ENCODE measurements at places on chromosomes 11 and 22.

GRCh38 chr11:19380375-19380774, 139.6 kb upstream of the E2F8 start:
- no peaks in the 10 kb centered on the region for H3K4me1 ChIP-seq
- H3K36me3 ChIP-seq: no peaks in the 10 kb centered on the region
- no peak overlapping the region for H3K4me3 ChIP-seq
- H3K27ac ChIP-seq: no peak overlapping the region

- no peak for DNase-seq
- H3K4me1 ChIP-seq: no peaks in the 10 kb centered on the region
- H3K27ac ChIP-seq: no peak overlapping the region
- H3K36me3 ChIP-seq: no peaks in the 10 kb centered on the region
- H3K27me3 ChIP-seq: no peaks in the 10 kb centered on the region
- no peak overlapping the region for H3K4me3 ChIP-seq
These were observed 46.7 kb upstream of the DRD2 start for GRCh38 chr11:113521737-113522517.

DNA sequence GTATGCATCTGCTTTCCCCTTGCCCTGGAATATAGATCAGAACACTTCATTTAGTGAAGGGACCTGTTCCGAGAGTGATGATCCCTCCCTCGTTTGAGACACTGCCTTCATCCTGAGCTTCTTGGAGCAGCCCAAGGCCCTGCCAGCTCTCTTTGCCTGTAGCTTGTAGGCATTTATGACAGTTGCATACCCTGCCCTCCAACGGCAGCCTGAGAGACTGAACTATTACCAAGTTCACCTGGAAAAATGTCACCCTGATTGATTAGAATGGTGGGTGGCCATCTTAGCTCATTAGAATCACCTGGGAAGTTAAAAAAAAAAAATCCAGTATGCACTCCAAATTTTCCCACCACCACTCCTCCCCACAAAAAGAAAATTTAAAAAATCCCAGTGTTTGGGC, 1.5 kb downstream of the MICAL3 start:
- peak overlapping the region; percentile 80 for H3K27ac ChIP-seq
- peaks cover 17% of the 10 kb centered on the region for H3K4me1 ChIP-seq
- no peaks in the 10 kb centered on the region for H3K27me3 ChIP-seq
- H3K36me3 ChIP-seq: no peaks in the 10 kb centered on the region

- peak; percentile 96 for DNase-seq
- peak within 1 kb of the TSS; percentile 99 for H3K27ac ChIP-seq
- H3K27me3 ChIP-seq: no peaks in the 10 kb centered on the region
- no peaks in the 10 kb centered on the region for H3K36me3 ChIP-seq
- H3K4me1 ChIP-seq: peaks cover 32% of the 10 kb centered on the region
- peak within 1 kb of the TSS; percentile 92 for H3K4me3 ChIP-seq
These were observed at the start of gene SMARCB1 for GRCh38 chr22:23786752-23787599. SMARCB1 (plus strand) TSS chr22:23786966; CDS start chr22:23787170, 204 bp downstream.

GRCh38 chr11:7538466-7539454, 25.0 kb downstream of the PPFIBP2 start:
- no peaks in the 10 kb centered on the region for H3K36me3 ChIP-seq
- H3K27me3 ChIP-seq: no peaks in the 10 kb centered on the region
- H3K4me1 ChIP-seq: peaks cover 40% of the 10 kb centered on the region
- no peak overlapping the region for H3K27ac ChIP-seq
- DNase-seq: no peak

GRCh38 chr11:116733969-116734508, 38.7 kb downstream of the BUD13 start:
- DNase-seq: no peak
- H3K36me3 ChIP-seq: no peaks in the 10 kb centered on the region
- no peaks in the 10 kb centered on the region for H3K27me3 ChIP-seq

DNA sequence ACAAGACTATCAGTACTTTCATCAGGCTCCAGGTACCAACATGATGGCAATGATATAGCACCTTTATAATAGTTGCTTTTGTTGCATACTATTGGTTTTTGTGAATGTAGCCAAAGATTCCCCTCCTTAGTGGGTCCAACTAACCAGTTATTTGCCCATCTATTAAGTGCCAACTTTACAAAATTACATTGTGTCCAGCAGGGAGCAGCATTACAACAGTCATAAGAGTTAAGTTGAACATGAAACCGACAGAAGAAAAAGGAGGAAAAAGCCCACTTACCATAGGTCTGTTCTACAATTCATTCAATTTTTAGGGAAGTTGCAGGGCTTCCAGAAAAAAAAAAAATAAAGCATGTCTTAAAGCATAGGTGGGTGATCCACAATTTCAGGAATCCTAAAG, 21.6 kb downstream of the IMMP1L start:
- H3K4me3 ChIP-seq: no peak overlapping the region
- peaks cover 11% of the 10 kb centered on the region for H3K4me1 ChIP-seq
- no peak overlapping the region for H3K27ac ChIP-seq
- no peaks in the 10 kb centered on the region for H3K27me3 ChIP-seq
- H3K36me3 ChIP-seq: no peaks in the 10 kb centered on the region
- no peak for DNase-seq

GRCh38 chr22:30557243-30557642, 10.7 kb upstream of the SEC14L6 start:
- no peaks in the 10 kb centered on the region for H3K27me3 ChIP-seq
- H3K27ac ChIP-seq: no peak overlapping the region
- H3K4me1 ChIP-seq: no peaks in the 10 kb centered on the region
- H3K4me3 ChIP-seq: no peak overlapping the region

DNA sequence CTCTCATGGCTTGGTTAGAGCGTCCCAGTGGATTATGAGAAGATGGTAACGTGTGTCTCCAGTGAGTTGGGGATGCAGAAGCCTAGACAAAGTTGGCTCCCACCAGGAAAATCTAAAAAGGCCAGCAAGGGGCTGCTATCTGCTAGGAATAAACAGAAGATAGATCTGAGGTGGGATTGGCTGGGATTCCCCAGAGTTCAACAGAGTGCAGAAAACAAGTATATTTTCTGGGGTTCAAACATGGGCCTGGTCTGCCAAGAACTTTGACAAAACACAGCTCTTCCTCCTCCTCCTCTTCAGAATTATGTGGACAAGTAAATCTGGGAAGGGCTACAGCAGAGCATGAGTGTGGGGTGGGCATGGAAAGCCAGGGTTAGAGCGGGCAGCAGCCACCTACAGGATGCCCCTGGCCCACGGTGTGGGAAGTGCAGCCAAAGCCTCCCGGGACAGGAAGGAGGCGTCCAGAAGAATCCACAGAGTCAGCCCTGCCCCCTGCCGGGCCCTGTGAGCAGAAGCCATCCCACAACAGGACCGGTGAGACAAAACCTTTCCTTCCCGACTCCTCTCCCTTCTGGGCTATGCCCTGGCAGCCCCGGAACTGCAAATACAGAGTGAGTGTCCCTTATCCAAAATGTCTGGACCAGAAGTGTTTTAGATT, 67.1 kb downstream of the CD82 start:
- H3K27me3 ChIP-seq: peaks cover 17% of the 10 kb centered on the region
- no peak overlapping the region for H3K27ac ChIP-seq
- no peak for DNase-seq
- H3K4me3 ChIP-seq: no peak overlapping the region
- H3K4me1 ChIP-seq: peaks cover 10% of the 10 kb centered on the region

GRCh38 chr11:70397336-70397982, 870 bp upstream of the CTTN start:
- peak overlapping the region; percentile 79 for H3K4me3 ChIP-seq
- H3K27ac ChIP-seq: peak overlapping the region; percentile 88
- no peak for DNase-seq
- H3K36me3 ChIP-seq: peaks cover 8% of the 10 kb centered on the region
- no peaks in the 10 kb centered on the region for H3K27me3 ChIP-seq

GRCh38 chr11:130102301-130103249, 32.9 kb downstream of the APLP2 start:
- H3K27me3 ChIP-seq: no peaks in the 10 kb centered on the region
- H3K36me3 ChIP-seq: no peaks in the 10 kb centered on the region
- H3K4me1 ChIP-seq: peaks cover 20% of the 10 kb centered on the region
- DNase-seq: no peak
- no peak overlapping the region for H3K4me3 ChIP-seq

DNA sequence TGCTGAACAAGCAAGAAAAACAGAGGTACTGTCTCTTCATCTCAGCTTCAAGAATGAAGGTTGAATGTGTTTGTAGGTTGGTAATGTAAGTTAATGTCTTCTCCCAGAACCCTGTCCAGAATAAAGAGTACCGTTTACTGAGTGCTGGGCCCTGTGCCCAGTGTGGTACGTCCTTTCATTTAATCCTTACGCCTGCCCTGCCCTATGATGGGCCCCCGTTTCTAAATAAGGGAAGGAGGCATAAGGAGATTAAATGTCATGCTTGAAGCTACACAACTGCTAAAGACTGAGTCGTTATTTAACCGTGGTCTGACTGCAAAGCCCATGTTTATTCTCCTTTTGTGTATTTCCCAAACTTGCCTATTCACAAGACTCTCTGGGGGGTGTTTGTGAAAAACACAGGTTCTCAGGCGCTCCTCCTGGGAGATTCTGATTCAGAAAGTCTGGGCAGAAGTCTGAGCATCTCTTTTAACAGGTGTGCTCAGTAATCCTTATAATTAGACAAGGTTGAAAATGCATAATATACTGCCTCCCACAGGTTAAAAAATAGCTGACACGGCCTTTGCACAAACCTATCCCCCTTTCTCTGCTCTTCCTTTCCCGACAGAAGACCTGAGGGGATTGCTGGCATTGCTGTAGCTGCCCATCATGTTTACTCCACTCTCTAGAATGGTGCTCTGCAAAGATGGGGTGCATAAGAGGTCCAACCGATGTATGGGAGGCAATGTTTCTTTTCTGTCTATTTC, 56.3 kb upstream of the ZBTB44 start:
- DNase-seq: no peak
- H3K27ac ChIP-seq: no peak overlapping the region
- H3K4me1 ChIP-seq: peaks cover 28% of the 10 kb centered on the region
- H3K36me3 ChIP-seq: no peaks in the 10 kb centered on the region
- no peaks in the 10 kb centered on the region for H3K27me3 ChIP-seq
- no peak overlapping the region for H3K4me3 ChIP-seq

DNA sequence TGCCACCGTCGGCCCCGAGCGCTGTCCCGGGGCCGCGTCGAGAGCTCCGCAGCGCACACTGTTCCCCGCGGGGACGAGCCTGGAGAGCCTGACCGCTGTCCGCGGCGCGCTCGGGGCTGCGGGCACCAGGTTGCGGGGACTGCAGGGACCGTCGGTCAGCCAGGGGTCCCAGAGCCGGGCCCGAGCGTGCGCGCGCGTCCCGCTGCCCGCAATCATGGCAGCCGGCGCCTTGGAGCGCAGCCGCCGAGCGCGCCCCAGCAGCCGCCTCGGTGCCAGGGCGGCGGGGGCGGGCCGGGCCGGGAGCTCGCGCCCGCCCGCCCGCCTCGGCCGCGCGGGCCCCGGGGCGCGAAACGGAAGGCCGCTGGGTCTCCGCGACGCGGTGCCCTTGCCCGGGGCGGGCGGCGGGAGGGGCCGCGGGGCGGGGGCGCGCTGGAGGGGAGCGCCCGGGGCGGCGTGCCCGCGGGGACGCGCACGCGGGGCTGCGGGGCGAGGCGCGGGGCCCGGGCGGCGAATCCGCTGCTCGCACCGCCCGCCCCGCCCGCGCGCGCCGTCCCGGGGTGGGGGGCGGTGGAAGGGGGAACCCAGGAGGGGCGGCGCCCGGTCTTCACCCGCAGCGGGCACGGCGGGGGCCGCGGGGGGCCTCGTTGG, 79.4 kb upstream of the PPARA start:
- H3K27me3 ChIP-seq: no peaks in the 10 kb centered on the region
- H3K27ac ChIP-seq: peak overlapping the region; percentile 99
- H3K4me1 ChIP-seq: peaks cover 26% of the 10 kb centered on the region
- peaks cover 2% of the 10 kb centered on the region for H3K36me3 ChIP-seq

DNA sequence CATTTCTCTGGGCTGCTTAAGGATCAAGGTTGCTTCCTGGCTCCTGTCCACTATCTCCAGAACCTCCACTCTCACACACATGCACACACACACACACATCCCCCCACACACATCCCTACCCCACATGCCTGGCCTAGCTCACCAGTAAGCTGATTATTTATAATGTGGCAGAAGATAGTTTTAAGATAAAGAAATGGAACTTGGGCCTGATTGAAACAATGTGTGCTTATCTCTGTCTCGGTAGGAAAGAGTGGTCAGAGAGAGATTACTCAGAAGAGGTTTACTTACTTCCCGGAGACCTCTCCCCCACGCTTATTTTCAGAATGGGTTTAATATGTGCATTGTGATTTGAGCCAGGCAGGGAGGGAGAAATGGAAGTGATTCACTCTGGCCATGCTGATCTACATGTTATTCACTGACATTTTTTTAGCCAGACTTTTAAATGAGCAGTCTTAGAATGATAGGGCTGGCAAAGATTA, 422.4 kb downstream of the TENM4 start:
- H3K4me3 ChIP-seq: no peak overlapping the region
- DNase-seq: no peak
- H3K4me1 ChIP-seq: no peaks in the 10 kb centered on the region
- H3K27ac ChIP-seq: no peak overlapping the region
- no peaks in the 10 kb centered on the region for H3K36me3 ChIP-seq

GRCh38 chr11:115084231-115084630, 405.9 kb downstream of the NXPE2 start:
- H3K27me3 ChIP-seq: no peaks in the 10 kb centered on the region
- H3K4me3 ChIP-seq: no peak overlapping the region
- no peaks in the 10 kb centered on the region for H3K36me3 ChIP-seq
- DNase-seq: no peak
- H3K4me1 ChIP-seq: peaks cover 9% of the 10 kb centered on the region

- H3K36me3 ChIP-seq: no peaks in the 10 kb centered on the region
- no peak overlapping the region for H3K27ac ChIP-seq
- no peak for DNase-seq
- H3K4me1 ChIP-seq: peaks cover 3% of the 10 kb centered on the region
- H3K4me3 ChIP-seq: no peak overlapping the region
These were observed 91.0 kb downstream of the RRM1 start for GRCh38 chr11:4185561-4185960.

- no peaks in the 10 kb centered on the region for H3K36me3 ChIP-seq
- no peaks in the 10 kb centered on the region for H3K27me3 ChIP-seq
- no peaks in the 10 kb centered on the region for H3K4me1 ChIP-seq
- no peak overlapping the region for H3K4me3 ChIP-seq
- DNase-seq: no peak
- H3K27ac ChIP-seq: no peak overlapping the region
These were observed 206.0 kb downstream of the DYNC2H1 start for GRCh38 chr11:103315248-103315647.

GRCh38 chr11:69485337-69486041, 4.0 kb downstream of the LINC01488 start:
- no peak overlapping the region for H3K27ac ChIP-seq
- peaks cover 2% of the 10 kb centered on the region for H3K27me3 ChIP-seq

GRCh38 chr11:32420937-32421901, 14.1 kb downstream of the WT1 start:
- no peak for DNase-seq
- no peaks in the 10 kb centered on the region for H3K36me3 ChIP-seq
- no peaks in the 10 kb centered on the region for H3K4me1 ChIP-seq
- peaks cover 8% of the 10 kb centered on the region for H3K27me3 ChIP-seq
- no peak overlapping the region for H3K4me3 ChIP-seq
- no peak overlapping the region for H3K27ac ChIP-seq

GRCh38 chr11:849104-849824, 6.6 kb downstream of the TSPAN4 start:
- H3K27me3 ChIP-seq: no peaks in the 10 kb centered on the region
- H3K36me3 ChIP-seq: no peaks in the 10 kb centered on the region
- peak overlapping the region; percentile 48 for H3K4me3 ChIP-seq
- peaks cover 20% of the 10 kb centered on the region for H3K4me1 ChIP-seq

- H3K4me3 ChIP-seq: peak overlapping the region; percentile 29
- H3K4me1 ChIP-seq: peaks cover 24% of the 10 kb centered on the region
- peak overlapping the region; percentile 89 for H3K27ac ChIP-seq
- H3K27me3 ChIP-seq: no peaks in the 10 kb centered on the region
These were observed 7.6 kb downstream of the SLC39A13 start for GRCh38 chr11:47415949-47416472.

Data from psoas muscle (tissue), 8 donors.